ENCODE measurements at places on chromosomes 5 and 9. TPM values are rescaled to one million over a fixed set of nuclear protein-coding genes. Genes with fewer than 3 reads are reported as not detected.

DNA sequence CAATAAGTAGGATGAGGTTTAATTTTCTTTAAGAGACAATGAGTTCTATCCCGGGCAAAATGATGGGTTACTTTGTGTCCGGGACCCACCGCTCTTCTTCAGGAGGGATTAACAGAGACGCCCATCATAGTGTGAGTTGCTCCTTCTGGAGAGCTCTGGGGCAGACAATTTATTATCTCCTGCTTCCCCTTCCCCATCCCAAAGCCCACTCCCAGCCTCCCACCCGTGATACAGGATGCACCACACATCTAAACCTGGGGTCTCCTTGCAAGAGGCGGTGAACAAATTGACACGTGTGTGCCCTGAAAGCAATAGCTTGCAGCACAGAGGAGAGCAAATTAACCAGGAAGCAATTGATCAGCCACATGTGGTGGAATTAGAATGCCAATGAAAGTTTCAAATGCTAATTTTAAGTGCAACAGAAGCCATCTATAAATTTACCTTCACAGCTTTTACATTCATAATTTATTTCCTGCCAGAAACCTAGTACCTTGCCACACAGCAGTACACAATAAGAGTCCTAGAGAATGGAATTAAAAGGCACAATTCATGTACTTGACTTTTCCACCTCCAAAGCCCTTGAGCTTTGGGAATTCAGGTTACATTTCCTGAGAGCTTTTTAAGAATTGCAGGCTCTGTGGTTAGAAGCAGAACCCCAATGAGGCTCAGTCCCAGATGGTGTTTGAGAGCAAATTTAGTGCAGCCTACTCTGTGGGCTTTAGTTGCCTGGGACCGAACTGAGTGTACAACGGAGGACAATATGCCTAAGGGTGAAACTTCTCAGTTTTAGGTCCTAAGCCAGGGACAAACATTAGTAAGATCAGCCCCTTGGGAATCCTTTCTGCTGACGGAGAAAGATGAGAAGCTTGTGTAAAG, 399.6 kb downstream of the MED10 start:
- DNase-seq = no peak

DNA sequence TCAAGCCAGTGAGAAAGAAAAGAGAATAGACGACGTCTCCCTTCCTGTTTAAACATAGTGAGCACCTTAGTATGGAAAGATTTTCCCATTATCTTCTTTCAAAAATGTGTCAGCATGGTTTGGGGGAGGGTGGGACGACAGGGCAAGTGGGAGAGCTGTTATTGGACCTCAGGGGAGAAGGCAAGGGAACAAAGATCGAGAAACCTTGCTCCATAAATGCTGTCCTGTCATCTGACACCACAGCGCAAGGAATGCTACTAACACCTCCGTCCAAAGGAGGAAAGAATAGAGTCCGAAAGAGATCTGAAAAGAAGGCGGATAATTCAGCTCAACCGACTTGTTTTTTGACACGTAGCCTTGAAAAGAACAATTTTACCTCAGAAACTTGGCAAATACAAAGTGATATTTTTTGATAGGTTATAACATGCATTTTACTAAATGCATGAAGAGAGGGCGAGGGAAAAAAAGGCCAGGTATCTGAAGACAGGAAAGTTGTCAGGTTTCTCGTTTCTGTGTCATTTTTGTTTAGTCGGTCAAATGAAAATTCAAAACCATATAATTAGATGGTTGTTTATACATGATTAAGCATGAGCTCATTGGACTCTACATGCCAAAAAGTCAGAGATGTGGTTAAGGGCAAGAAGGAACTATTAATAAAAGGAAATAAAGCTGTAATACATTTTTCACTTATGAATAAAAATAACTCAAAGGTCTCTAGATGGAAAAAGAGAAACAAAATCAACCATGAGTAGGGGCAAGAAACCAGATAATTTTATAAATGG, 155.7 kb downstream of the GLIS3 start:
- peak; percentile 10 for DNase-seq

GRCh38 chr9:111516061-111516465, 8.9 kb upstream of the ZNF483 start:
- peak; percentile 46 for DNase-seq

- DNase-seq = no peak
Observed at GRCh38 chr9:108913391-108913790, 20.5 kb downstream of the ELP1 start.

- peak; percentile 35 for DNase-seq
Observed at GRCh38 chr9:16031971-16032370, 479.1 kb downstream of the CCDC171 start.

- no peak for DNase-seq
Observed at GRCh38 chr9:130364619-130365322, 80.0 kb upstream of the ASS1 start.

DNA sequence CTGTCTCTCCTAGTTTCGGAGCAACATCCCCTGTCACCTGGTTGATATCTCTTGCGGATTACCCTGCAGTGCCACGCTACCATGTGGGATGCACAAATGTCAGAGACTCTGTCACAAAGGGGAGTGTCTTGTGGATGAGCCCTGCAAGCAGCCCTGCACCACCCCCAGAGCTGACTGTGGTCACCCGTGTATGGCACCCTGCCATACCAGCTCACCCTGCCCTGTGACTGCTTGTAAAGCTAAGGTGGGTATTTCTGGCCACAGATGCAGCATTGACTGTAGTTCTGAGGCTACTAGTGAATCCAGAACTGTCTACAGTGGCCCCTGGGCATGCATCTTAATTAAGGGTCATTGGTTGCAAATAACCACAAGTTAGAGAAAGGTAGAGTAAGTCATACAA, 50.8 kb downstream of the AQP7 start:
- DNase-seq = peak; percentile 20

- no peak for DNase-seq
Observed at GRCh38 chr9:89428901-89429890, 68.7 kb downstream of the SEMA4D start.

DNA sequence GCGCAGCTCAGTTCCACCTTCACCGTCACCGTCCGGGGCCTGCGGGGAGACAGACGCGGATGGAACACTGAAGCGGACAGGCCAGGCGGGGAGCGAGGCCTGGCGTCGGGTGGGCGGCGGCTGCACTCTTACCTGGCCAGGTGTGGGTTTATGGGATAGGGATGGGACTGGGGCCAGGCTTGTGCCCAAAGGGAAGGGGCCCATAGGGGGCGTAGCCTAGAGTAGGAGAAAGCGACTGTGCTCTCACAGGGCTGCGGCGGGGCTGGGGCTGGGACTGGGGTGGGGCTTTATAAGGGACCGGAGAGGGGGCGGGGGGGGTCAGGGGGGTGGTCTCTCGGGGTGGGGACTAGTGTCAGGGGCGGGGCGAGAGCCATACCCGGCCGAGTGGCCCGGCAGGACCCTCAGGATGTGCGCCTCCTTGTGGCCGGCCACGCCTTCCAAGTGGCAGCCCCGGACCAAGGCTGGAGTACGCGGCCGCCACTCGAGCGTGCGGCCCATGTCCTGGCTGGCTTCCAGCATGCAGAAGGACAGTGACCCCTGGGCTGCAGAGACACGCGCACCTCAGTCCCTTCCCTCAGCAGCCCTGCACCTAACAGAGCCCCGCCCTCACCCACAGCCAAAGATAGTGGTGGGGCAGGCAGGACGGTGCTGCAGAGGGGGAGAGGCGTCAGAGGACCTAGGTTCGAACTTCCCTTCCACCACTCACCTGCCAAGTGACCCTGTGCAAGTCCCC, 22.8 kb downstream of the FPGS start:
- no peak for DNase-seq

DNA sequence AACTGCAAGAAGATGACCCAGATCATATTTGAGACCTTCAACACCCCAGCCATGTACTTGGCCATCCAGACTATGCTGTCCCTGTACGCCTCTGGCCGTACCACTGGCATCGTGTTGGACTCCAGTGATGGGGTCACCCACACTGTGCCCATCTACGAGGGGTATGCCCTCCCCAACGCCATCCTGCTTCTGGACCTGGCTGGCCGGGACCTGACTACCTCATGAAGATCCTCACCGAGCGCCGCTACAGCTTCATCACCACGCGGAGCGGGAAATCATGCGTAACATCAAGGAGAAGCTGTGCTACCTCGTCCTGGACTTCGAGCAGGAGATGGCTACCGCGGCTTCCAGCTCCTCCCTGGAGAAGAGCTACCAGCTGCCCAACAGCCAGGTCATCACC, 9.1 kb upstream of the TBCA start:
- DNase-seq = no peak

DNA sequence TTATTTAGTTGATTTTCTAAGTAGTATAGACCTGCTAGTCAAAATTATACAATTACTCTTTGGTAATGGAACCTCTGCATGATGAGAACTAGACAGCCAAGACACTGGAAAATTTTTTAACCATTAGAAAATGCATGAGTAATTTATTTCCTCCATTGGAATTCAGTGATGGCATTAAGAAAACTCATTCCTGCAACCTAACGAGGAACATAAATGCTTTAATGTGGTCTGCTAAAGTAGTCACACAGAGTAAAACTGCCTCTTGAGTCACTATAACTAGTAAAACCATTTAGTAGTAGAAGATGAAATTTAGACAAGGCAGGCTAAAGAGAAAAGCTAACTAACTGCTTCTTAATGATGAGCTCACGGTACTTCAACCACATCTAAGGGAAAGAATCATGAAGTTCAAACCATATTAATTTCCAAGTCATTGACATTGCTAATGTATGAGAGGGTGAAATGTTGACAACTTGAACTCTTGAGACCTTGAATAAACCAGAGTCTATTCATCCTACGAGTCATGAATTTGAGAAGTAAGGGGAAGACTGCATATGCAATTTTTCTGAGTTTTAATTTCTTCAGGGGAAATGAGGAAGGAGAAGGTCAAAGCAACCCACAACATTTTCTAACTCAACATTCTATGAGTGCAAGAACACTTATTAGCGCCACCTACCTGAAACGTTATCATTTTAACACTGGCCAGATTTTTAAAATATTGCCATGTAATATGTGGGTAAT, 74.4 kb downstream of the GLIS3 start:
- DNase-seq = no peak

GRCh38 chr5:94376672-94377345, 241.6 kb downstream of the KIAA0825 start:
- no peak for DNase-seq

GRCh38 chr5:163890261-163890660, 384.8 kb downstream of the MAT2B start:
- no peak for DNase-seq

GRCh38 chr5:159456722-159457465, 126.6 kb upstream of the IL12B start:
- peak; percentile 21 for DNase-seq

The CPLANE1 gene
- 4.8 TPM for total RNA-seq

The ITGA2 gene
- total RNA-seq = 23.4 TPM

The FAM240B gene
- total RNA-seq = not detected

The INSYN2B gene
- 3.1 TPM for total RNA-seq

The MELK gene
- total RNA-seq = 78.6 TPM

The ACTBL2 gene
- total RNA-seq = 6.7 TPM

The GABRA6 gene
- total RNA-seq = 0.14 TPM

Data from H4 (cell line).